ENCODE measurements at places on chromosomes 1 and 21.
A peak's percentile ranks its signal among the peaks of the same experiment; 100 is the strongest.

DNA sequence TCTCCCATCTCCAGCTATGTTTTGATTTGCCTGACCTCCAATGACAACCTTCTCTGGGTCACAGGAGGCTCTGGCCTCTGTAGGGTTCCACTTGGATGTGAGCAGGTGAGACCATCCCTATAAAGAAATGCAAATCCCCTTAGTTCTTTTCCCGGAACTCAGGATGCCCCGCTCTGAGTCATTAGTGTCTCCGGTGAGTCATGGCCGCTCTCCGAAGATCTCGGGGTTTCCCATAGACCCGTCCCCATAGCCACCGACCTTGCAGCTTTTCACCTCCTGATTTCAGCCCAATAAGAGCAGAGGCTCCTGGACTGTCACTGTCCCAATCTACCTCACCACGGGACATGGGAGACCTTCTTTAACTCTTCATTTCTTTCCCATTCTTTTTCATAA is 98.2 kb downstream of the PGBD5 start:
- no peak for DNase-seq

DNA sequence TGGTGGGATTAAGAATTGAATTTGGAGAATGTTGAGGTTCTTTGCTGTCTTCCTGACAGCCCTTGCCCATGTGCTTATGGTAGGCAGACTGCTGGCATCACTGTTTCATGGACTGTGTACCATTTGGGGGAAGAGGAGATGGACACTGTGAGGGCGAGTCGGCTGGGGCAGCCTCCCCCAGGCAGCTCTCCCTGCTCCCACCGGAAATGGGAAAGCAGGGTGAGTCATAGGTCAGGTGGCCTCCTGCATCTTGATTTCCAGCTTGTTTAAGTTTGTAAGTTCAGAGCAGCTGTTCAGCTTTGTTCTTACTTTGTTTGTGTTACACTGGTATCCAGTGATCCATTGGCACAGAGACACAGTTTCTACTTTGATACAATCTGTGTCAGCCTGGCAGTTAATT is 87.2 kb upstream of the CNIH3 start:
- no peak for DNase-seq

DNA sequence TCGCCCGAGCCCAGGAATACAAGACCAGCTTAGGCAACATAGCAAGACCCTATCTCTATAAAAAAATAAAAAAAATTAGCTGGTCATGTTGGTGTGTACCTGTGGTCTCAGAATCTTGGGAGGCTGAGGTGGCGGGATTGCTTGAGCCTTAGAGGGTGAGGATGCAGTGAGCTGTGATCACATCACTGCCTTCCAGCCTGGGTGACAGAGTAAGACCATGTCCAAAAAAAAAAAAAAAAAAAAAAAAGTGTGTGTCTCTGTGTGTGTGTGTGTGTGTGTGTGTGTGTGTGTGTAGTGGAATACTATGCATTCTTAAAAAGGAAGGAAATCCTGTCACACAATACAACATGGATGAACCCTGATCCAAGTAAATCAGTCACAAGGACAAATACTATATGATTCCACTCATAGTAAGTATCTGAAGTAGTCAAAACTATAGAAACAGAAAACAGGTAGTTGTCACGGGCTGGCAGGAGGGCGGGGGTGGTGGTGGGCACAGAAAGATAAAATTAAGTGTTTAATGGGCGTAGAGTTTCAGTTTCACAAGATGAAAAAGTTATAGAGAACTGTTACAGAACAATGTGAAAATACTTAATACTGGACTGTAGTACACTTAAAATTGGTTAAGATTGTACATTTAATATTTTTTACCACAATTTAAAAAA is 47.8 kb downstream of the SELENOF start:
- DNase-seq: no peak

DNA sequence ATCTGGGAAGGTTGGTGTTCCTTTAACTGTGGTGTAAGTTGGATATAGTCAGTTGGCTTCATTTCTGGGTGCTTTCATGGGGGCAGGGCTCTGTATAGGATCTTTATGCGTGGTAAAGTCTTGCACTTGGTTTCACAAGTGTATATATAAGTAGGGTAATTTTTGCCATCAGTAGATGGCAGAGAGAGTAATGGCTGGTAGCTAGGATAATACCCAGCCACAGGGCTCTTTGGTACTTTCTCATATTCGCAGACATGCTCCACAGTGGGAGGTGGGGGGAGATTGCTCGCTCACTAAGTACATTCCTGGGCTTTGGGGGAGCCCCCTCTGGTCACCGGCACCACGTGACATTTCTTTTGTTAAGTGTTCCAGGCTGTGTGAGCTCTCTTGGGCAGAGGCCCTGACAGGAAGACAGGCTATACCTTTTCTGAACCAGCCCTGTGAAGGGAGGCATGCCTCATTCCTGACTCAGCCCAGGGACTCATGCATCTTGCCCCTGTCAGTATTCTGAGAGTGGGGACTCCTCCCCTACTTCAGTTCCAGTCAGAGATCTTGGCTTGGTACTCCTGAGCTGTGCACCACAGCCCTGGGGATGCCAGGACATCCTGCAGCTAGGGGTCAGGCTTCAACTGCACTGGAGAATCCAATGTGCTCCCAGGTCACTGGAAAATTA is 37.6 kb downstream of the FCRL2 start:
- DNase-seq: no peak

- no peak for DNase-seq
These were observed 6.2 kb downstream of the E2F2 start for GRCh38 chr1:23524716-23525401.

- no peak for DNase-seq
These were observed 11.3 kb downstream of the MAP7D1 start for GRCh38 chr1:36166938-36167905.

GRCh38 chr1:84163123-84163931 is 19.3 kb downstream of the PRKACB start:
- no peak for DNase-seq

DNA sequence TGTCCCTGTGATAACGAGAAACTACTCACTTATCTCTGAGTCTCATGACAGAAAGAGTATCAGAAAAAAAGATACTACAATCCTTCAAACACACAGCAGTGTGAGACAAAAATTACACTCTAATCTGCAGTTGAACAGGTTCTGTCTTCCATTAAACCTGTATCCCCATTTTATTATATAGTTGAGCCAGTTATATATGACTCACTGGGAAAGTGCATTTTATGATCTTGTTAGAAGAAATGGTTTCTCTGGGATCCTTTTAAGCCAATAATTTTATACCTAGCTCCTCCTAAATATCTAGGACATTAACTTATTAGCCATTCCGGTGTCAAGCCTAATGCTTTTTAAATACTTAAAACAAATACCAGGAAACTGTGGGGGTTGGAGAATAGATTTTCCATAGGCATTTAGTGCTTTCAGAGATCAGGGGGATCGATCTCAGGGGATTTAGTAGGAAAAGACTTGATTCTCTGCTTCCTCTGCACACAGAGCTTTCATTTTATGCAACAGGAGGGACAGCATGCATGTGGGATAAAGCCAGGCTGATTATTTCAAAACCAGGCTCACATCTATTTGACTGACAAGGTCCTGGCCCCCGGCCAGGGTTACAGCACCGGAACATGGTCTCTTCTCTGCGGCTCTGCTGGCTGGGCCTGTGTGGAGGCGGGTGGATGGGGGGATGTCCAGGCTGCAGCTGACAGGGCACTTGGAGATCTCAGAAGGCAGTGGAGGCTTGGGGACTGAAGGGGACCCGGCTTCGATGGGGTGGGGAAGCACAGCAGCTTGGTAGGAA is 310.6 kb downstream of the DISC1 start:
- DNase-seq: no peak

DNA sequence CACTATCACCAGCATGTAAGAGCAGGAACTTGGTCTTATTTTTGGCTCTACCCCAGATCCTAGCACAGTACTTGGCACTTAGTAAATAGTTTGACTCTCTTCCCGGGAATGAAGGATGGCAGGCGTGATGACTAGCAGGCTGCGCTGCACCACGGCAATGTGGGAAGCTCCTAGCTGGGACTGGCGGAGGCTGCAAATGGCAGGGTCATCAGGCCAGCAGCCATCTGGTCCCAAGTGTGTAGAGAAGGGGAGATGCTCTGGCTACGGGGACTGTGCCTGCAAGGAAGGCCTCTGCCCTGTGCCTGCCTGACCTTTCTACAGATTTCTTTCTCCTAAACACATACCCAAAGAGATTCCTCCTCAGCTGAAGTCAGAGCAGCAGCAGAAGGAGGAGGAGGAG is 95.0 kb downstream of the KCND3 start:
- DNase-seq: no peak

- peak; percentile 18 for DNase-seq
These were observed 33.3 kb upstream of the KCNE1 start for GRCh38 chr21:34545079-34545884.

Measured in stimulated activated naive CD8-positive, alpha-beta T cell treated with anti-CD3 and anti-CD28 coated beads, Interleukin-15, amount 100 ng/mL, for 72 hours (primary cell).